Psoas muscle (tissue), 8 donors: ENCODE measurements at places on chromosomes 1 and 21. TPM values are rescaled to one million over a fixed set of nuclear protein-coding genes. Genes with fewer than 3 reads are reported as not detected.

KMO gene
- 0.21 TPM for total RNA-seq

C1orf74 gene
- 1.4 TPM for total RNA-seq

OR6P1 gene
- not detected for total RNA-seq

HAO2 gene
- total RNA-seq, result not detected

GUCA2A gene
- total RNA-seq, result not detected

RGS18 gene
- 0.27 TPM for total RNA-seq

LYST gene
- 6.0 TPM for total RNA-seq

RGSL1 gene
- not detected for total RNA-seq

CLCA1 gene
- not detected for total RNA-seq
